Left cardiac atrium (tissue), 4 donors: ENCODE measurements at places on chromosomes 2 and 18. TPM values are rescaled to one million over a fixed set of nuclear protein-coding genes. Genes with fewer than 3 reads are reported as not detected.

Gene TNS1
- total RNA-seq, result 508 TPM

Gene IGFBP2
- 185 TPM for total RNA-seq

Gene TMEM200C
- total RNA-seq, result 0.71 TPM

Gene ACTR3
- 184 TPM for total RNA-seq

Gene COL6A3
- total RNA-seq, result 186 TPM
